Lower lobe of right lung (tissue), 2 donors: ENCODE measurements at places on chromosomes 6 and 20. TPM values are rescaled to one million over a fixed set of nuclear protein-coding genes. Genes with fewer than 3 reads are reported as not detected.
A peak's percentile ranks its signal among the peaks of the same experiment; 100 is the strongest.

DNA sequence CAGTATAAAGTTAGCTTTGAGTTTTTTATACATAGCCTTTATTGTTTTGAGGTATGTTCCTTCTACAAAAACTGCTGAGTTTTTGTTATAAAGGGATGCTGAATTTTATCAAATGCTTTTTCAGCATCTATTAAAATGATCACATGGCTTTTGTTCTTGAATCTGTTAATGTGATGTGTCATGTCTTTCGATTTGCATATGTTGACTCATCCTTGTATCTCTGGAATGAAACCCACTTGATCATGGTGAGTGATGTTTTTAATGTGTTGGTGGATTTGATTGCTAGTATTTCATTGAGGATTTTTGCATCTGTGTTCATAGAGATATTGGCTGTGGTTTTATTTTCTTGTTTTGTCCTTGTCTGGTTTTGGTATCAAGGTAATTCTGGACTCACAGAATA lies 24.7 kb upstream of the BLCAP start:
- DNase-seq: no peak

TRIM31 gene
- 0.62 TPM for total RNA-seq

DNA sequence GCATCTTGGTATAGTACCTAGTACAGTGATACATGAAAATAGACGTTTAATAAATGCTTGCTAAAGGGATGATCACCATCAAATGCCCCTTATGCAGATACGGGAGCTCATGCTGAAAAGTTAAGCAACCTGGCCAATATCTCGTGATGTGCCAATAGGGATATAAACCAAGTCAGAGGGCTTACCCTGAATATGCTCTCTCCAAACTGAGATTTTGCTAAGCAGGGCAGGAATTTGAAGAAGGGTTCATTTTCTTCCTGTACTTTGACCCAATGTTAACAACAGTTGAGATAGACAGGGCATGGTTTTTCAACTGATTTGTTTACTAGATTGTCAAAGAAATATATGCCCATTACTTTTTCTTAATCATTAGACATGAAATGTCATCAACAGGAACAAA lies 219.3 kb upstream of the PREP start:
- no peak for DNase-seq

DNA sequence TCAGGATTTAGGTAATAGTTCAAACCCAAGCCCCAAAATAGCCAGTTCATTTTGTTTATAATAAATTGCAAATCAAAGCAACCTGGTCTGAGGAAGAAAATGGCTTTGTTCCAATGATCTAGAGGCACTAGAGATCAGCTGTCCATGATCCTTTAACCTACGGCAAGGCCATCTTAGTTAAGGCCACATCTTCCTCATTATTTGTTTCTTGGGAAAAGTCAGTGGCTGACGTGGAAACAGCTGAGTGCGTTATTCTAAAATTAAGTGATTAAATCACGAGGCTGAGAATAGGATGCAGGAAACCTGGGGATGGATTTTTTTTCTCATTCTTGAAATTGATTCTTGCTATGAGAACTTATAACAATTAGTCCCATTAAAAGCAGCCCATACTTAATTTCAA lies 10.1 kb upstream of the TENT5A start:
- DNase-seq: no peak

DNA sequence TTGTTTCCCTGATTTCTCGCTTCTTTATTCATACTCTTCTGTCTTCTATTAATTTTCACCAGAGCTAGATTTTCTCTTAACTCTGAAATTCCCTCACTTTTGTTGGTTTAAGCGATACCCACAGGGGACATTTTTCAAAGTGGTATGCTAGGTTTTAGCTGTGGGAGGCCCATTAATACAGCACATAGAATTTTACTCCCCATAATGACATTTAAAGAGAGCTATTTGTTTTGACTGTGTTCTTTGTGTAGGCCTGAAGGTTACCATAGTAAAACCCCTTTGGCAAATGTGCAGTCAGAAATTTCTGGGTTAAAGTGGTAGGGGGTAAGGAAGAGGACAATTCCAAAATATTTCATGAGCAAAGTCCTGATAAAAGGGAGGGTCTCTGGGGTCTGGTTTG lies 721.1 kb upstream of the CITED2 start:
- no peak for DNase-seq

GRCh38 chr6:105250533-105250932 lies 70.7 kb upstream of the POPDC3 start:
- no peak for DNase-seq

DNA sequence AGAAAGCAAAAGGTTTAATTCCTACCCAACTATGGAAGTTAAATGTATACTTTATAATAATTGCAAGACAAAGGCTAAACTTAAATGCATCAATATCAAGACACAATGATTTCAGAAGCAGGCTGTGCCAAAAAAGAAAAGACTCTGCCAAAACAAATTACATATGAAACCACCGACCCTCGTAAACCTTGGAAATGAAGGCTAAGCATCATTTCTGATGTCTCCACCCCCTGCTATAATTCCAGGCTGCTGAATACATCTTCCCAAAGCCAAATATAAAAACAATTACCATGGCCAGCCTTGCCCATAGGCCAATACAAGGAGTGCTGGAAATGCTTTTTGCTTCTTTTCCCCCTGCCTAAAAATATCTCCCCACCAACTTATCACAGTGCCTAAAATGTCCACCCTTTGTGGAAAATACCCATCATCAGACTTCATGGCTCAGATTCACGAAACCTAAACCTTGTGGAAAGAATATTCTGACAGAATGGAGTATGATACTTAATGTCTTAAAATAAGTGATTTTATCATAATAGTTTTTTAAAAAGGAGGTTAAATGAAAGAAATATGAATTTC lies 37.4 kb downstream of the RCAN2 start:
- no peak for DNase-seq

DNA sequence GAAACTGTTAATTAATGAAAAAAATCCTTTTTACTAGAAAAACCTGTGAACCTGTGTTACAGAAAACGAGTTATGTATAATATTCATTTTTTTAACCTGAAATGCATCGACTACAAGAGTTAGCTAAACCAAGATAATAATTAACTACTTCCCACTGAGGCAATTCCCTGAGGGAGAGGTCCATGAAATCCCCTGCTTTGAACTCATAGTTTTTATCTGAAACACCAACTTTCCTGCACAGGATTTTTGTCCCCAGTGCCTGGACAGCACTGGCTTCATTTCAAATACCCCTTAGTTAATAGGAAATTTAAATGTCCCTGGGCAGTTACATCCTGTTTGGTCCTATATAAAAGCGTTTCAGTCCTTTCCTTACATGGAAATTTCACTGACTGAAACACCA lies at the start of gene OR14J1:
OR14J1 (plus strand) TSS at position 386 of the 400 bp plus-strand sequence. CDS start 4,989 bp downstream, outside the sequence.
- DNase-seq: no peak

NMBR gene
- total RNA-seq: not detected

DNA sequence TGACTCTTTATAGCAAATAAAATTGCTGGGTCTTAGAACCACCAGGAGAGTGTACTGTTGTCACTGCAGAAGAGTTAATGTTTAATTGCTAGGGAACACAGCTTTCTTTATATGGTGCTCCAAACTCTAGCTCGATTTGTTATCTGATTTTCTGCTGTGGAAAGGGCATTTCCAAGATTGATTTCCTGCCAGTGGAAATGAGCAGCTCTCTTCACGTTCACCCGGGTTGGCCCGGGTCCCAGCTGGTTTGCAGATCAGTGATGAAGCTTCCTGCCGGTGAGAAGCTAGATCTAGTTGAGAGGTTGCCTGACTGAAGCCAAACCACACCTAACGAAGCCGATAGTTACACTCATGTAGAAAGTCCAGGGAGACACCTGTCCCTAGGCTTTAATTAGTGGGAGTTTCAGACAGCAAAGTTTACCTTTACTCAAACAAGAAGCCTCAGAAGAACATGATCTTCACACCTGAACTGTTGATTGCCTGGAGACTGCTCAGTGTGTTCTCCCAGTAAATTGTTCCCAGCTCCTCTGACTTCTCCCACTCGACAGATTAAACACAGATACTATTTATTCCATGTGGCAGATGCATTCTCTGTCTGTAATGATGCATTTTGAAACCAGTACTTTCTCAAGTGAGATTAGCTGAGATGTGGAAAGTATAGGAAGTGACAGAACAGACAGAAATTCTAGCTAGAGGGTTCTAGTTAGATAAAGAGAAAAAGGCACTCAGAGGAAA lies 27.8 kb downstream of the PAQR8 start:
- peak; percentile 59 for DNase-seq

DNA sequence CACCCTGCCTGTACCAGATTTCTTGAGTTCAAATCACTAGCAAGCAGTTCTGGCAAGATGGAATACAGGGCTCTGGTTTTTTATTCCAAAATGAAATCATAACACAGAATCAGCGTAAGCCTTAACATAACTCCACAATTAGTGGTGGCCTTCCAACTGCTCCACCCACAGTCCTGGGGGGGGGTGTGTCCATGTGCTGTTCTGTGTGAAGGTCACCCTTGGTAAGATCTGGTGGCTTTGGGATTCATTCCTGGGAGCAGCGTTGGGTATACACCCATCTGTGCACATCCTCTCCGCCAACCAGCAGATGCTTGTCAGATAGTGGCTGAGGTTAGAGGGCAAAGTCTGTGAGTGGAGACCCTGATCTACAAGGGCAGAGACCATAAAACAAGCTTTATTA lies 49.9 kb upstream of the CD83 start:
- no peak for DNase-seq

MKKS gene
- 16.8 TPM for total RNA-seq

- DNase-seq: no peak
Observed at GRCh38 chr6:108875161-108875555, 26.9 kb downstream of the ARMC2 start.

- DNase-seq: no peak
Observed at GRCh38 chr20:55978550-55978949, 26.8 kb downstream of the CBLN4 start.

HLA-F gene
- 176 TPM for total RNA-seq

ULBP3 gene
- total RNA-seq: 2.4 TPM

DNA sequence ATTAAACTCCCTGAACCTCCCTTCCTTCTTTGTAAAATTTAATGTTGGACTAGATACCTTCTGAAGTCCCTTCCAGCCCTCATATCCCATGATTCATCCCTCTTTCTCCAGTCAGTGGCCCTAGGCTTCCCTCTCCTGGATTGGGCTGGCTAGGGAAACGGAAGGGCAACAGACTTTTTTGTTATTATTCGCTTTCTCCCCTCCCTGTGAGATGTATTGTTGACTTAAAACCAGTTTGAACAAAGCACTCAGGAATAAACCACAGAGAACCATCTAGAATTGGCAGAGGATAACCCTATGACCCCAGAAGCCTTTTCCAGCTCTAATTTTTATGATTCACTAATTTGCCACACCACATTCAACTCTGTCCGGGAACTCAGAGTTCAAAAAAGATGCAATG lies 239.7 kb upstream of the SUPT3H start:
- DNase-seq: no peak

PANK2 gene
- total RNA-seq: 39.1 TPM
